Cardiac muscle cell (in vitro differentiated cells and primary cell): ENCODE measurements at places on chromosomes 1 and 21.
A peak's percentile ranks its signal among the peaks of the same experiment; 100 is the strongest.

DNA sequence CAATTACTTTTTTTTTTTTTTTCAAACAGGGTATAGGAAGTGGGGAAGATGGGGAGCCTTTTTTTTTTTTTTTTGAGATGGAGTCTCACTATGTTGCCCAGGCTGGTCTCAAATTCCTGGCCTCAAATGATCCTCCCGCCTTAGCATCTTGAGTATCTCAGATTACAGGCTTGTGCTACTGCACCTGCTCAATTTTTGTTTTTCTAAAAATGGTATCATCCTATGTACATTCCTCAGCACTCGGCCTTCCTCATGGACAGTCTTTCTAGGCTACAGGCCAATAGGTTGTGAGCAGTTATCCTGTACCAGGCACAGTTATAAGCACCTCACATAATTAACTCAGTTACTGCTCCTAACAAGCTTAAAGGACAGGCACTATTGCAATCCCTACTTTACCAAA is 132.1 kb upstream of the EDN2 start:
- no peak for DNase-seq

DNA sequence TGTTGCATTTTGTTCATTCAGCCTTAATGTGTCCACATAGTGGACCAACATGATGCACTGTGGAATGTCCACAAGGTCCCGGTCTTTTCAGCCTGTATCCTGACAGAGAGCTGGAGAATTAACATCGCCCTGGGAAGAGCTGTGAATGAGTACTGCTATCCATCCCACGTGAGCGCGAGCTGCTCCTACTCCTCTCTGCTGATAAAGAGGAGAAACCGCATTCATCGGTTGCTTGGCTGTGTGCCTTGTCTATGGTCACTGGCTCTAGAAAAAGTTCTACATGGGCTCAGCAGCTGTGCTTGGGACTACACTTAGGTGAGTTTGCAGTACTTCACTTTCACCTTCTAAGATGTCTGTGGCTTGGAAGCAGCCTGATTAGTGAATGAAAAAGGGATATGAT is 31.1 kb upstream of the IGSF5 start:
- DNase-seq = peak; percentile 20

DNA sequence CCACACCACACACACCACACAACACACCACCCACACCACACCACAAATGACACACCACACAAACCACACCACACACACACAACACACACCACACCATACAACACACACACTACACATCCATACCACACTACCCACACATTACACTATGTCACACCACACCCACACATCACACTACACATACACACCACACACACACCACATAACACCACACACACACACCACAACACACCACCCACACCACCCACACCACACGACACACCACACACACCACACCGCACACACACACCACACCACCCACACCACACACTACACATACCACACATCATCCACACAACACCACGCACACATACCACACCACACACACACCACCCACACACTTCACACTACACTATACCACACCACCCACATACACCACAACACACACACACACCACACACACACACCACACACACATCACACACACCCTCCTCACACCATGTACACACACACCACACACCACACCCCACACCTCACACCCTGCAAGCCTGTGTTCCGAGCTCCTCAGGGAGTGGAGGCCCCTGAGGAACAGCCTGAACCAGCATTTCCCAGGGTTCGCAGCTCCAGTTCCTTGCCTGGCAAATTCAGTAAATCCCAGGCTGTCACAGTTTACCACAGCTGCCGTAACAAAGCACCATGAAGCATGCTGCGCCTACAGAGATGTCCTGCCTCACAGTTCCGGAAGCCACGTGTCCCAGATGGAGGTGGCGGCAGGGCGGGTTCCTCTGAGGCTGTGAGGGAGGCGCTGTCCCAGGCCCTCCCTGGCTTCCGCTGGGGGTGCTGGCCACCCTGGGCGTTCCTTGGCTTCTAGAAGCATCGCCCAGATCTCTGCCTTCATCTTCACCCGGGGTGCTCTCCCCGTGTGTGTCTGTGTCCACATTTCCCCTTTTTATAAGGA is 69.8 kb upstream of the ATP5PO start:
- DNase-seq = no peak

DNA sequence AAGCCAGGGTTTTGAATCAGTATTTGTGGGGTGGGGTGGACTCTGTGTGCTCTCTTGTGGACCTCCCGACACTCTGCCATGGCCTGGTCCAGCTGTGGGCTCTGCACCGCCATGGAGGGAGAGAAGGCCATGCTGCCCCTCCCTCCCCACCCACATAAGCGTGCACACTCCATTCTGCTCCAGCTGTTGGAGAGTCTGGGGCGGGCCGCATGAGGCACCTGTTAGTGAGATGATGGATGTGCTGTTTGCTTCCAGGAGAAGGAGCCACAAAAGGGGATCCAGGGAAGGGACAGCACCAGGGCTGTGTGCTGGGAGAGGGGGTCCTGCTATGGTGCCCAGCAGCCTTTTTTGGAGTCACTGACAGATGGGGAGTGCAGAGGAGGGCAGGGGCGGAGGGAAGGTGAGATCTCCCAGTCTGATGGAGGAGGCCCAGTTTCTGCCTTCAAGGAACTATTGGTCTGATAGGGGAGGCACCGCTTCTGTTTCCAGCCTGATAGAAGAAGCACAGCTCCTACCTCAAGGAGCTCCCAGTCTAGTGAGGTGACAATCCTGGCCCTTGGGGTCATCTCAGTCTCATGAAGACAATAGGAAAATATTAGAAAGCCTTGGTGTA is 101.5 kb downstream of the ACTL8 start:
- no peak for DNase-seq

DNA sequence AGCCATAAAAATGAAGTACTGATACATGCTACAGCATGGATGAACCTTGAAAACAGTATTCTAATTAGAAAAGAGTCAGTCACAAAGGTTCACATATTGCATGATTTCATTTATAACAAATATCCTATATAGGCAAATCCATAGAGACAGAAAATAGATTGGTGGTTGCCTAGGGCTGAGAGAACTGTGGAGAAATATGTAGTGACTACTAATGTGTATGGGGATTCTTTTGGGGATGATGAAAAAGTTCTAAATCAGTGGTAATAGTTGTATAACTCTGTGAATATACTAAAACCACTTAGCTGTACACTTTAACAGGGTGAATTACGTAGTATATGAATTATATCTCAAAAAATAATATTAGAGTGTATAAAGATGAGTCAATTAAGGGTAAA is 45.8 kb downstream of the RNF115 start:
- DNase-seq = no peak

GRCh38 chr1:38628241-38628640 is 231.3 kb downstream of the RRAGC start:
- no peak for DNase-seq

DNA sequence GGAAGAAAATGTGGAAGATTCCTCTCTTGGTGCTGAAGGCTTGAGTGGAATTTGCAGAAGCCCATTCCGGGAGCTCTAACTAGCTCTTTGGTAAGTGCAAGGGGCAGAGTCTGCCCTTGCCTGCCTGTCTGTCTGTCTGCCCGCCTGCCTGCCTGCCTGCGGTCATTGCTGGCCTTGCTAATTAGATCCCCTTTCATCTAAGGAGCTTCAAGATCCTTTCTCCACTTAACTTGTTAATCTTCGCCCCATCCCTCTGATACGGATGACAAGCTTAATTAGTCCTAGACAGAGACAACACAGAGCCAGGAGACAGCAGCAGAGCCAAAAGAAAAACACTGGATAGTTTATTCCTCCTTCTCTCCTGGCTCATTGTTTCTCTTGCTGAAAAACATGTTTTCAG is 80.2 kb upstream of the GADD45A start:
- peak; percentile 32 for DNase-seq

- peak; percentile 5 for DNase-seq
Observed at GRCh38 chr1:39294531-39294930, 90.0 kb downstream of the MACF1 start.

DNA sequence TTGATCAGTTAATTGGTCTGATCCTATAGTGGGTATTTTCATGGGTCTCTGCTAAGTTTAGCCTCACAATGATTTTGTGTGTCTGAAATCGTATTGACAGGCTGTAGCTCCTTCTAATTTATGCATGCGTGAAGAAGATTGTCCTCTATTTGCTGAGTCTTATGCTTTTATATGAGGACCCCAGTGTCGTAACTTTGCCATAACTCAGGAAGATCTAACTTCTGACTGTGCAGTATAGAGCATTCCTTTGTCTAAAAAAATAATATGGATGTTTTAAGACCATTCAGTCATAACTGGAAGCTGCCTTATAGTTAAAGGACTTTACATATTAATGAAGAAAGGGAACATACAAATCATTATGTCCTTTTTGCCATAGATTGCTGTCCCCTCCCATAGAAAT is 73.3 kb downstream of the CAMTA1 start:
- DNase-seq = no peak

- no peak for DNase-seq
Observed at GRCh38 chr1:175525222-175525621, 218.2 kb downstream of the TNR start.

- DNase-seq = no peak
Observed at GRCh38 chr1:180283098-180283497, 53.0 kb downstream of the LHX4 start.

- no peak for DNase-seq
Observed at GRCh38 chr21:44867464-44867863, 6.0 kb downstream of the PTTG1IP start.

DNA sequence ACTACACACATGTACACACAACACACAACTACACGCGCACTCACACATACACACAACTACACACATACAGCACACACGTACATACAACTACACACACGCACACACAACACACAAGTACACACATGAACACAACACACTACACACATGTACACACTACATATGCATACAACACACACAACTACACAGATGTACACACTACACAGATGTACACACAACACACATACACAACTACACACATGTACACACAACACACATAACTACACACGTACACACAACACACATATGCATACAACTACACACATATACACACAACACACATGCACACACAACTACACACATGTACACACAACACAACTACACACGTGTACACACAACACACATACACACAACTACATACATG is 318.6 kb downstream of the CAMTA1 start:
- no peak for DNase-seq

DNA sequence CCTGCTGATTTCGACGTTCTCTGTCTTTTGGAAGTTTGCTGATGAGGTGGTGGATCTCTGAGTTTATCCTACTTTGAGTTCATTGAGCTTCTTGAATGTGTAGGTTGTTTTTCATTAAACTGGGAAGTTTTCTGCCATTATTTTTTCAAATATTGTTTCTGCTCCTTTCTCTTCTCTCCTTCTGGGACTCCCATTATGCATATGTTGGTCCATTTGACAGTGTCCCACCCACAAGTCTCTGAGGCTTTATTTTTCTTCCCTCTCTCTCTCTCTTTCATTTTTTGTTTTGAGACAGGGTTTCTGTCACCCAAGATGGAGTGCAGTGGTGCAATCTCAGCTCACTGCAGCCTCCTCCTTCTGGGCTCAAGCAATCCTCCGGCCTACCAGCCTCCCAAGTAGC is 11.7 kb downstream of the TNFRSF18 start:
- no peak for DNase-seq

DNA sequence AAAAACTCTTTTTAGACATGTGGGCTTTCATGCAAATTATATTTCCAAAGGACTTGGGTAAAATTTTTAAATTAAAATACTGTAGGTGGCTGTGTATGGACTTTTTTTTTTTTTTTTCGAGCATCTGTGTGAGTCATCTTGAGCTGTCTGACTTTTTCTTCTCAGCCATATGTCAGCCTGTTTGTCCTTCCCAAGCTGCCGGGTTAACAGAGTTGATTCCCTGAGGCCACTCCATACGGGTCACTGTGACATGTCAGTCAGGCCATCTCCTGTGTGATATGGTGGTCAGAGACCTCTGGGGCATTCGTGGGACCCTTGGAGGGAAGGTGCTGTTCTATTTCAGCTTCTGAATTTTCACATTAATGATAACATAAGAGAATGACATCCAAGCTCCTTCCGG is 148.3 kb downstream of the KCNJ6 start:
- no peak for DNase-seq

DNA sequence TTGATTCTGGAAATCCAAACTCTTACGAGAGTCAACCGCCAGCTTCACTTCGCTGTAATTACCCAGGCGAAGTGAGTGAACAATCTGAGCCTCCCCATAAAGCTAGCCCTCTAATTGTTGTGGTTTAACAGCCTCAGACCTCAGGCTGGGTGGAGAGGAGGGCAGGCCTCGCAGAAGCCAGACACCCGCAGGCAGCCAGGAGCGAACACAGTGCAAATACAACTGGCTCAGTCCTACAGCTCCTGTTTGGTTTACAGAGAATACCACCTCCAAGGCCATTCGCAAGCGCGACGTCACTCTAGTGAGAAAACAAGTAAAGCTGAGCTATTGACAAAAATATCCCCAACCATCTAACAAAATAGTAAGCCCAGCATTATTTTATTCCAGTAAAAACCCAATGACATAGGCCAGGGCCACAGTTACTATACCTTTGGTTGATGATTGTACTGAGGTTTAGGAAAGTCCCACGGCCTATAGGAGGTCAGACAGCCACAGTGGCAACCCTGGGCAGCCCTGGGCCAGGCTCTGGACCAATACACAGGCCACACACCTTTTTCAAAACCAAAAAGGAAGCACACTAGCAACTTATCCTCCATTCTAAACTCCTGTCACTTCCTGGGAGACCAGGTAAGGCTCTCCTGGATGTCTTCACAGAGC is 163.3 kb downstream of the ETS2 start:
- no peak for DNase-seq
